ENCODE measurements at places on chromosomes 16 and 17.

DNA sequence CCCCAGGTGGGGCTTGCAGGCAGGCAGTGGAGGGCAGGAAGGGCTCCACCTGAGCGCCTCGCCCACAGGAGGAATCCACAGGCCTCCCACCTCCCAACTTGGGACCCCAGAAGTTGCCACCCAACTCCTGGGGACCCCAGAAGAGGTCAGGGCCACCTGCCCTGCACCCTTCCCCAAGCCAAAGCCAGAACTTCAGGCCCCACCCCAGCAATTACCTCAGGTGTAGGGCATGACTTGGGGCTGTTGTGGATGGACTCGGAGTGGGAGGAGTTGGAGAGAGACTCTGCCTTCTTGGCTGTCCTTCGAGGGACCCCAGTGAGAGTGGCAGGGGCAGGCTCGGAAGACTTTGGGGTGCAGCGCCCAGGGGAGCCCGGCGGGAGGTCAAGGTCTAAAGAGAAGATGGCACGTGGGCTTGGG lies 10.5 kb downstream of the TSPOAP1 start:
- DNase-seq: no peak

DNA sequence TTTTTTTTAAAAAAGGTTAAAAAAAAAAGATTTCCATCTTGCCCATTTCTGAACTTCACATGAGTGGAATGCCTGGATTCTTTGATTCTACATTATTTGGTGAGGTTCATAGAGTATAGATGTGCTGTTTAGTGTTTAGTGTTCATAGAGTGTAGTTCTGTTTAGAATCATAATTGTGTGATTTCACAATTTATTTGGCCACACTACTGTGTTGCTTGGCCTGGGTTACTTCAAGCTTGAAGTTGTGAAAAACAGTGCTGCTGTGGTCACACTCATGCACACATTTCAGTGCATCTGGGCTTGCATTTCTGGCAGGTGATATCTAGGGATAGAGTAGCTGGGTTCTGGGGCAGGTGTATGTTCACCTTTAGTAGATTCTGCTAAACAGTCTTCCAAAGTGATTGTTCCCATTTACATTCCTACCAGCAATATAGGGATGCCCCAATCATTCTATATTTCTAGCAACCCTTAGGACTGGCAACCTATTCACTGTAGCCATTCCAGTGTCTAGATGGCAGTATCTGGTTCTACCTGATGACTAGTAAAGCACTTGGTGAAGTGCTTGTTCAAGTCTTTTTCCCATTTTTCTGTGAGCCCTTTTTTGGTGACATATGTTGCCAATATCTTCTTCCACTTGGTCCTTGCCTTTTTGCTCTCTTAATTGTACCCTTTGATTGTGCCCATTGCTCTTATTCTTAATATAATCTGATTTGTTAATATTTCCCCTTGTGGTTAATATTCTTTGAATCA lies 50.6 kb upstream of the RBFOX3 start:
- DNase-seq: no peak

- DNase-seq: no peak
These were observed 105.8 kb upstream of the SDK2 start for GRCh38 chr17:73749928-73750605.

GRCh38 chr16:3589001-3589400 lies 11.8 kb upstream of the NLRC3 start:
- no peak for DNase-seq

DNA sequence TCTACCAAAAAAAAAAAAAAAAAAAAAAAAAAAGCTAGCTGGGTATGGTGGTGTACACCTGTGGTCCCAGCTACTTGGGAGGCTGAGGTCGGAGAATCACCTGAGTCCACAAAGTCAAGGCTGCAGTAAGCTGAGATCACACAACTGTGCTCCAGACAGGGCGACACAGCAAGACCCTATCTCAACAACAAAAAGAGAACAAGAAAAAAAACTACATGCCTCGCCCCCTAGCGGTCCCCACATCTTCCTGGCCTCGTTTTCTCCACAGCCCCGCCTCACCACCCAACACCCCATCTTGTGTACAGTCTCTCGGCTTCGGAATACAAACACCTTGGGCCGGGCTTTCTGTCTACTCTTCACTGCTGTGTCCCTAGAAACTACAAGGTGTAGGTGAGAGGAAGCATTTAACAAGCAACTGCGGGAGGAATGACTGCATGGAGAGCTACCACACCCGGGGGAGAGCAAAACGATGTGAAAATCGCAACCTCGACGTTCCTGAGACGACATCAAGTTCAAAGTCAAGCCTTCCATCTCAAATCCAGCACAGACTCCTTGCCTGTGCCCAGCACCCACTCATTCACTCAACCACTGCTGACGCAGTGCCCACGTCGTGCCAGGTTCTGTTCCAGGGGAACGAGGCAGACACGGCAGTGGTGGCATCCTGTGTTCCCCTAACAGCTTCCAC lies 9.0 kb downstream of the NTAN1 start:
- no peak for DNase-seq

DNA sequence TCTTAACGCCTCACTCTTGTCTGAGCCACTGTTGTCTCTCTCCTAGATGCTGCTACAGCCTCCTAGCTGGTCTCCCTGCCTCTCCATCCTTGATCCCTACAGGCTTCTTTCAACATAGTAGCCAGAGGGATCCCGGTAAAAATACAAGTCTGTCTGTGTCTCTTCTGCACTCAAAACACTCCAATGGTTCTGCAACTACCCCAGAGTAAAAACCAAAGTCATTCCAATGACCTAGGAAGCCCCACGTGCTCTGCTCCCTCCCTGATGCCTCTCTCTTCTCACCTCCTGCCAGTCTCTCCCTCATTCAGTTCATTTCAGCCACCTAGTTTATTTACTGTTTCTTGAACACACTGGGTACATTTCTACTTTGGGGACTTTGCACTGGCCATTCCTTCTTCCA lies 135.2 kb downstream of the NPIPB5 start:
- no peak for DNase-seq

- no peak for DNase-seq
These were observed 6.3 kb downstream of the CMTR2 start for GRCh38 chr16:71282943-71283342.

DNA sequence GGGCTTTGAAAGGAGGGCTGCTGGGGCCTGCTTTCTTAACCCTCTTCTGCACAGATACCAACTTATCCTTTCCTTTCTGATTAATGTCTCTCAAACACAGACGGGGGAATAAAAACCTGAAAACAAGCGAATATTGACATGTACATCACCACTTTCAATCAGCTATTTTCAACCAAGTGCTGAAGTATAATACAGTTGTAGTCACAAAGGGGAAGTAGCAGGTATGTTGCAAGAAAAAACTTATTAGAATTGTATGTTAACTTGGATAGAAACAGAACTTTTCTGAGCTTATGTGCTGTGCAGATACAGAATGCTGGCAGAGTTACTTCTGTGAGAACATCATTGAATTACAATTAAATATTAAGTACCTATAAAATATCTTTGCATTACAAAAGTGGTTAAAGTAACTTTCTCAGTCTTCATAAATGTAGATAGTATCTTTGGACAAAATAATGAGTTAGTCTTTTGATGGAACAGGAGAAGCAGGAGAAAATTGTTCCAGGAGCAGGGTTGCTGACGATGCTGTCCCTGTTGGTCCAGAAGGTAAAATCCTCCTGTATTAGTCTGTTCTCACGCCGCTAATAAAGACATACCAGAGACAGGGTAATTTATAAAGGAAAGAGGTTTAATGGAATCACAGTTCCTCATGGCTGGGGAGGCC lies 59.5 kb downstream of the RPTOR start:
- DNase-seq: no peak

DNA sequence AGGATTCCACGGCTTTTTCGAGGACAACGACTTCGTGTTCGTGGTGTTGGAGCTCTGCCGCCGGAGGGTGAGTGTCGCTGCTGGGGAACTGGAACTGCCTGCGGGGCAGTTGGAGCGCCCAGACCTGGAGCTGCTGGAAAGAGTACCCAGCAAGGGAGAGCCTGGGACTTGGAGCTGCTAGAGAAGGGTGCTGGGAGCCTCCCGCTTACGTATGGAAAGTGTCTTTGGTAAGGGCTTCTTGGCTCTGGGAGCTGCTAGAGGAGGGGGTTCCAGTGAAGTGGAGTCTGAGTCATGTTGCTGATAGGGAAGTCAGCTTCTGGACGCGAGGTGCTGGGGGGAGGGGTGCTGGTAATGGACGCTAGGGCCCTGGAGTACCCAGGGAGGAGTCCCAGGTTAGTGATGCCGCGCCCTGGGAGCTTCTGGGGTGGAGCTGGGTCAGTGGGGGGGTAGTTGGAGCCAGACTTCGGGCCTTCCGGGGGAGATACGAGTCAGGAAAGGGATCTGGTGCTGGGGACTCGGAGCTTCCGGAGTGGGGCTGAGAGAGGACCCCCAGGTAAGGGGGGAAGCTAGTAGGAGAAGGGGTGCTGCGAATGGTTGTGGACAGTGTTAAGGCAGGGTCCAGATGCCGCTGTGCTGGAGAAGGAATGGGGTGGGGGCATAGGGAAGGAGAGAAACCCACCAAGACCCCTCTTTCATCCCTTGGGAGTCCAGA lies 741 bp downstream of the PLK1 start:
- peak; percentile 75 for DNase-seq

DNA sequence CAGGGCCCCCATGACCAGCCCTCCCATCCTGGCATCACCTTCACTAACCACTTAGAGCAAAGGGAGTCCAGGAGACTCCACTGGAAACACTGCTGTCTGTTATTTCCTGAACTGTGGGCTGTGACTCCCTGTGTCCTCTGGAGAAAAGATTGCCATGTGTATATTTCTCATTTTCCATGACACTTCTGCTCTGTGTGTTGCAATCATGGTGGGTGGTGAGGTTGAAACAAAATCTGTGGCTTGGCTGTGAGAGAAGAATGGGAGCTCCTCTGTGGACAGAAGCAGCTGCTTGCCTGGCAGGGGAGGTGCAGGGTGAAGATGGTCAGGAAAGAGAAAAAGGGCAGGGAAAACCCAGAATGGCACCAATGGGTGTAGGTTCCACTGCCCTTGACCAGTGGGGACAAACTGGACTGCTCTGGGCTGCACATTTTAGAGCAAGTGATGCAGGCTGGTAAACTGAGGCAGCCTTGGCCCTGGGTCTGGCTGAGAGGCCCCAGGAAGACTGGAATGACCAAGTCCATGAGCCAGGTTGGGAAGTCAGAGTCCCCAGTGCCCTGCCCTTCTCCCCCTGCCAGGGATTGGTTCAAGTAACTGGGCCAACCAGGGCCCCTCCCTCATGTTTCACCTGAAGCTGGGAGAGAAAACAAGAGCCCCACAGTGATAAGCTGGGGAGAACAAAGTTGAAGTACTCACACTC lies 314.3 kb downstream of the C16orf95 start:
- DNase-seq: no peak

DNA sequence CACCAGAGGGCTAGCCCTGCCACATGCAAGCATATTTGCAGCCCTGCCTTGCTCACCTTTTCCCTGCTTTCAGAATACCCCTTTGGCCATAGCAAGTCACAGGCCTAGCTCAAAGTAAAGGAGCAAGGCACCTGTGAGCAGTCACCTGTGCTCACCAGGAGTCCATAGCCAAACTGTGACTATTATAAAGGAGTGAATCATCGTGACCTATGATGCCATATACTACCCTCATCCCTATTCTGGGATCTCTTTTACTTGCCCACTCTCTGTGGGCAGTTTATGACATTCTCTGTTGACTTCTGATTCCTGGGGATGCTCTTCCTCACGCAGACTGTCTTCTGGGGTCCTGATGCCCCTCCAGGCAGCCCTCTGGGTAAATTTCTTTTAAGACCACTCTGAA lies 200.5 kb upstream of the NLRP1 start:
- no peak for DNase-seq

- no peak for DNase-seq
These were observed 1.1 kb downstream of the ABAT start for GRCh38 chr16:8675183-8676159.

- no peak for DNase-seq
These were observed 55.7 kb downstream of the PLD6 start for GRCh38 chr17:17150448-17150800.

DNA sequence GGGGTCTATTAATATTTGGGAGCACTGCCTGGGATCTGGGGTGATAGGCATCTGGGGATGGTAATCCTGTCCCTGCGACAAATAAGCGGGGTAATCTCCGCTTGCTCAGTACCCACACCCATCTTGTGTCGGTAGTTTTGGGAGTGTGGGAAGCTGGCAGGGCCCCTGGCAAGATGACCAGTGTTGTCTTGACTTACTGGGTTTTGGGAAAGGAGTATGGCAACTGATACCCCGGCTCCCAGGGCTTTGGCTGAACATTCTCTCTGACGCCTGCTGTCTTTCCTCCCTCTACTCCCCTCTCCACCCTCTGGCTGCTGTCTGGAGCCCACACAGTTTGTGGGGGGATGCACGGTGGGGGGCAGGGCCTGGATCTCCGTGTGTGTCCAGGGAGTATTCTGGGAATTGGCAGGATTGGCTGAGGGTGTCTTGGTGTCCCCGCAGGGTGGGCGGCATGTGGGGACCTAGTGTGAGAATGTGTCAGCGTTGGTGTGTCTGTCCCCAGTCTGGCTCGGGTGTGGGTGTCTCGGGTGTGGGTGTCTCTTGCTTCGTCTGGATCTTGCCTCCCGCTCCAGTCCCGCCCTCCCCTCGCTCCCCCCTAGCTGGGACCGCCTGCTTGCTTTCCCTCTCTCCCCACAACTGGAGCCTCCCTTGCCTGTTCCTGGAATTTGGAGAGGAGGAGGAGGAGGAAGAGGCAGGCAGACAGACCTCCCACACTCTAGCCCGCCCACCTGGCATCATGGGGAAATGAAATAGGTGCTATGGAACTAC lies 12.0 kb downstream of the RARA start:
- no peak for DNase-seq

DNA sequence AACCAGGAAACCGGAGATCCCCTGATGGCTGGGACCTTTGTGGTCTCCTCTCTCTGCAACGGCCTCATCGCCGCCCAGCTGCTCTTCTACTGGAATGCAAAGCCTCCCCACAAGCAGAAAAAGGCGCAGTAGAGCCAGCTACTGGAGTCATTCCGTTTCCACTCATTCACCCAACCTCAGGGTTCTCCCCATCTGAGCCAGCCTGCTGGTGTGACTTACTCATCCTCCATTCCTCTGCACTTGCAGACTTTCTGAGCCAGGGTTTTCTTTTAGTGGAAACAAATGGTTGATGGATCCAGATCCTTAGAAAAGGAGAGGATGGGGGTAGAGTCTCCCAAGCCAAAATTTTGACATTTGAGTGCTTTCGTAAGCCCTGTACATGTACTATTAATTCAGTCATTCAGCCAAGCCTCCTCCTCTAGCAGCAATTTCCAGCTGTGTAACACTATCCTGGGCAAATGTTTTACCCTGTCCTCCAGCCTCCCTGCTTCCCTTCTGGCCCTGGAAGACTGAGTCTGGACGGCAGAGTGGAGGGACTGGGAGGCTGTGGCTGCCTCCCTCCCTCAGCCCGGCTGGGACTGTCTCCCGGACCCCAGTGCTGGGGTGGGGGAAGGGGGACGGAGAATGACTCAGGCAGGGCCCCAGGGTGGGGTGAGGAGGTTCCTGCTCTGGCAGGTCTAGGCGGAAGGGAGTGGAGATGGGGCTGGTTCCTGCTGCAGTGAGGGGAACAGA lies 2.3 kb downstream of the SOX15 start:
- no peak for DNase-seq
